ENCODE measurements at places on chromosomes 13 and 19. TPM values are rescaled to one million over a fixed set of nuclear protein-coding genes. Genes with fewer than 3 reads are reported as not detected.

NLRP5 gene
- total RNA-seq: not detected

SIGLEC11 gene
- 65.7 TPM for total RNA-seq

MPND gene
- total RNA-seq: 20.3 TPM

DNA sequence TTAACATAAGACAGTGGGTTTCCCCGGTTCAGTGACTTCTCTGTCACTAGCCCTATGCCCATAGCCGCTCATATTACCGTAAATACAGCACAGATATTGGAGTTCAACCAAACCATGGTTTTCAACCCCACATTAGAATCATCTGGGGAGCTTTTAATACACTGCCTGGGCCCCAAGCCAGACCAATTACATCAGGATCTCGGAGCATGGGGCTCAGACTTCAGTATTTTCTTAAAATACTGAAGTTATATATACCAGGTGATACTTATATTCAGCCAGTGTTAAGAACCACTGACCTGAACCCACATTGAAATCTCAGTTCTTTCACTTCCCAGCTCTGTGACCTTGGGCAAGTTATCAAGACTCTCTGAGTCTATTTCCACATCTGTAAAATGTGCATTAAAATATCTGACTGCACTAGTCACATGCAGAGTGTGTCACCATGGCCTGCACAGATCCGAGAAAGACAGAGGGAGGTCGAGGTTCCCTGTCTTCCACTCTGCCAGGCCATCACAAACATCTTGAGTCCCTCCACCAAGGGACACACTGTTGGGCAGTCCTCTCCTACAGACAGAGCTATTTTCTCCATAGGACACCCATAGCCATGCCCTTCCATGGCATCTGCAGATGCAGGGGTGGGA, 32.2 kb upstream of the IPO5 start:
- H3K27me3 ChIP-seq: no peaks in the 10 kb centered on the region
- DNase-seq: no peak
- H3K36me3 ChIP-seq: no peaks in the 10 kb centered on the region
- H3K4me1 ChIP-seq: peaks cover 2% of the 10 kb centered on the region

DNA sequence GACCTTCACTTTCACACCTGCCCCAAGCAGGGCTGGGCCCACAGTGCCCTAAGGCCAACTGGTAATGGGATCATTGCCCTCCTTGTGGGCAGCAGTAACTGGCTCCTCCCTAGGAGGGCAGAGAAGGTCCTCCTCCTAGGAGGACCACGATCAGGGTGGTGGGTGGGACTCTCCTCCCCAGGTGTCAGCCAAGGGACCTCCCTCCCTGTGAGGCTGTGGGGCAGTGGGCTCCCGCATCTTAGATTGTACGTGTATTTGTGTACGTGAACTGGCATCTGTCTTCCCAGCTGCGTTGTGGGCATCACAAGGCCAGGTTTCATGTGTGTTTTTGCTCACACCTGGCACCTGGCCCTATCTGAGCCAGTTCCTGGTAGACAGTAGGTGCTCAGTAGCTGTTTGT, 111.8 kb downstream of the SOX1 start:
- DNase-seq: no peak
- no peak overlapping the region for H3K27ac ChIP-seq
- no peaks in the 10 kb centered on the region for H3K27me3 ChIP-seq
- no peaks in the 10 kb centered on the region for H3K4me1 ChIP-seq
- no peaks in the 10 kb centered on the region for H3K36me3 ChIP-seq
- H3K4me3 ChIP-seq: no peak overlapping the region

DNA sequence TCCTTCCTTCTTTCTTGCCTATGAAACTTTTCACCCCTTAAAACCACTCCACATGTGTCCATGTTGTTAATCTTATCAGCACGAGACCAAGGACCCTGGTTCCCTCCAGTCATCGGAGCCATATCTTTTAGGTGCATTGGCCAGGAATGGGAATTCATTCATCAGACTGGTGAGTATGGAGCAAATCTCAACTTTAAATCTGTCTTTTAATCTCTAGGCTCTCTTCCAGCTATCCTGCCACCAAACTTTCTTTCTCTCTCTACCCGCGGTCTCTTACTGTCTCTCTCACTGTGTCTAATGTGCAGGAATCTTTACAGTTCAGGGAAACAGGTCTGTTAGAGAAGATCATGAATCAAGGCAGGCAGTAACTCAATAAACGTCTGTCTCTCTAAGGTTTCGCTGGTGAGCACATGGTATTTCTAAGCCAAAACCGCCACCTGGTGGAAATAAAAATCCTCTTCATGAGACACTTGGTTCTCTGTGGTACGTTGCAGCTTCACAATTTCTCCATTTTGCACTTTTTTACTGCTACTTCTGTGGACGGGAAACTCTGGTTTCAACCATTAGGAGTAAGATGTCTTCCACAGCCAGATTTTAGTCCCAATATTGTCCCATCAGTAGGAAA, 16.1 kb downstream of the LGALS16 start:
- H3K4me3 ChIP-seq: no peak overlapping the region
- no peaks in the 10 kb centered on the region for H3K36me3 ChIP-seq
- H3K27me3 ChIP-seq: no peaks in the 10 kb centered on the region
- H3K4me1 ChIP-seq: no peaks in the 10 kb centered on the region
- no peak overlapping the region for H3K27ac ChIP-seq
